Activated CD4-positive, alpha-beta T cell treated with anti-CD3 and anti-CD28 coated beads, Interleukin-2, amount 50 U/mL, for 4 hours (primary cell): ENCODE measurements at places on chromosomes 3 and 15.

DNA sequence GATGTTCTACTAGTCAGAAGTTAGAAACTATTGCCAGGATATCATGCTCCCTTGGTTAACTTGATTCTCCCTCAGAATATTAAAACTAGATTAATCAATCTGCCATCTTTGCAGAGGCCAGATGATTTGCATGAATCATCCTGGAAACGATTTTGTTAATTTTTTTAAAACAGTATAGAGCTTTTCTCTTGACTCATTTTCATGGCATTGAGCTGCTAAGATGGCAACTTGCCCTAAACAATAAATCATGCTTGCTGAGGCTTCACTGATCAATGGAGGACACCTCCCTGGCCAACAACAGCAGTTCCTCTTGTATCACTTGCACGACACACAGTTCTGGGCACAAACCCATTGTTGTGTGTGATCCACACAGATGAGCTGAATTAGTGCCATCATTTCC lies 109.1 kb downstream of the COL6A6 start:
- no peak for DNase-seq

GRCh38 chr3:194422188-194422587 lies 23.1 kb upstream of the GP5 start:
- no peak for DNase-seq

DNA sequence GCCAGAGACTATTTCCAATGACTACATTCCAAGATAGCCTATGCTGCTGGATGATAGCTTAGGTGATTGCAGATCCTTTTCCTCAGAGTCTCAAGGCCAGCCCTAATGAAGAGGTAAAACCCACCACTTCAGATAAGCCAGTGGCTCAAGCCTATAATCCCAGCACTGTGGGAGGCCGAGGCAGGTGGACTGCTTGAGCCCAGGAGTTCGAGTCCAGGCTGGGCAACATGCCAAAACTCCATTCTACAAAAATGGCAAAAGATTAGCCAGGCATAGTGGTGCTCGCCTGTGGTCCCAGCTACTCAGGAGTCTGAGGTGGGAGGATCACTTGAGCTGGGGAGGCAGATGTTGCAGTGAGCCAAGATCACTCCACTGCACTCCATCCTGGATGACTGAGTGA lies 495.3 kb downstream of the ZIC1 start:
- DNase-seq = no peak

GRCh38 chr15:42155546-42156242 lies 742 bp downstream of the PLA2G4F start:
- no peak for DNase-seq

- DNase-seq = no peak
These were observed 130.9 kb upstream of the ABI3BP start for GRCh38 chr3:101124125-101124524.

- no peak for DNase-seq
These were observed 511.7 kb upstream of the UBE2E2 start for GRCh38 chr3:22691407-22691806.

DNA sequence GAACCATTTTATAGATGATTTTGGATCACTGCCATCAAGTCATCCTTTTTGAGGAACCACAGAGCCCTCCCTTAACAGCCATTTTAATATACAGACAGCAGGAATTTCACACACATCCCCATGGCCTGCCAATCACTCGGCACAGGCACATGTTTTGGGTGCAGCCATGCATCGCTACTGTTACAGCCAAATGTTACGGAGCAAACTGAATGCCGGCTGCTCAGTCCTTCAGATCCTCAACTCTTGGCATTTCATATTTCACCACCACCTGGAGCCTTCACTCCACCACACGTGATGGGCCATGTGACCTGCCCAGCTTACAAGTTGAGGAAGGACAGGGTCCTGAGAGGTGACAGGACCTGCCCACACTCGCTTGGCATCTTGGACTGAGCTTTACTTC lies 90.8 kb downstream of the OXNAD1 start:
- no peak for DNase-seq

GRCh38 chr3:124486324-124486723 lies 243.9 kb upstream of the UMPS start:
- DNase-seq = no peak

GRCh38 chr3:123139522-123139921 lies 62.2 kb upstream of the SEC22A start:
- no peak for DNase-seq

DNA sequence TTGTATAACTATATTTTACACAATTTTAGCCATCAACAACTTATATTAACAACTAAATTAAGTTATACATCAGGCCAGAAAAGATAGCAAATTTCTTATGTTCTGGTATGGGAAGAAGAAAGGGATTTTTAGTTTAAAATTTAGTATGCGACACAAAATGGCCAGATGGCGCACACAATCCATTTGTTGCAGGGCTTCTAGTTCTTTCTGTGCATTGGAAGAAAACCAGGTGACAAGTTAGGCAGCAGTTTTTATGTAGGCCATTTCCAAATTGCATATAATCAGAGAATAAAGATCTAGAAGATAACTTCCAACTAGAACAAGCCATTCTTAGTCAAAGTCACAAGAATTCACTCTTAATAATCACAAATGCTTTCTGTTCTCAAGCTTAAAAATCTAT lies 230.1 kb upstream of the ZNF717 start:
- DNase-seq = no peak

GRCh38 chr3:38205472-38205805 lies 40.1 kb downstream of the OXSR1 start:
- no peak for DNase-seq

- DNase-seq = no peak
These were observed 412.3 kb upstream of the TPRG1 start for GRCh38 chr3:188759336-188760005.

DNA sequence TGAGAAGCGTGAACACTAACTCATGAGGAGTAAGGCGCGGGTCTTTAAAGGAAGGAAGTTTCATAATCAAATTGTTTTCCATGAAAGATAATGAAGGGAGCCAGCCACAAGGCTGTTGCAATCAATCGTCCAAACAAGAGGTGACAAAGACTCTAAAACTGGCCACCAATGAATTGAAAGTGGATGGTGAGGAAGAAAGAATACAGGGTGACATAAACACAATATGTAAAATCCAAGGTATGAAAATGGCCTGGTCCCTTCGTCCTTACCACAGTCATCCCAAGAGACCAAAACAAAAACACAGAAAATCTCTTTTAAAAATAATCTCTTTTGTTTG lies 12.0 kb downstream of the CD86 start:
- no peak for DNase-seq

- DNase-seq = no peak
These were observed 491.5 kb upstream of the MDFIC2 start for GRCh38 chr3:70803891-70804290.

GRCh38 chr3:30597131-30597768 lies 9.2 kb upstream of the TGFBR2 start:
- DNase-seq = no peak
